ENCODE measurements at places on chromosomes 3 and 15.

- no peak for DNase-seq
Observed at GRCh38 chr3:171249245-171249644, 211.0 kb downstream of the TNIK start.

GRCh38 chr3:47348411-47349154 lies 32.2 kb upstream of the PTPN23 start:
- no peak for DNase-seq

GRCh38 chr3:52820736-52821135 lies 9.7 kb downstream of the ITIH4 start:
- no peak for DNase-seq

GRCh38 chr3:112776000-112776399 lies 70.7 kb downstream of the CD200R1L start:
- no peak for DNase-seq

DNA sequence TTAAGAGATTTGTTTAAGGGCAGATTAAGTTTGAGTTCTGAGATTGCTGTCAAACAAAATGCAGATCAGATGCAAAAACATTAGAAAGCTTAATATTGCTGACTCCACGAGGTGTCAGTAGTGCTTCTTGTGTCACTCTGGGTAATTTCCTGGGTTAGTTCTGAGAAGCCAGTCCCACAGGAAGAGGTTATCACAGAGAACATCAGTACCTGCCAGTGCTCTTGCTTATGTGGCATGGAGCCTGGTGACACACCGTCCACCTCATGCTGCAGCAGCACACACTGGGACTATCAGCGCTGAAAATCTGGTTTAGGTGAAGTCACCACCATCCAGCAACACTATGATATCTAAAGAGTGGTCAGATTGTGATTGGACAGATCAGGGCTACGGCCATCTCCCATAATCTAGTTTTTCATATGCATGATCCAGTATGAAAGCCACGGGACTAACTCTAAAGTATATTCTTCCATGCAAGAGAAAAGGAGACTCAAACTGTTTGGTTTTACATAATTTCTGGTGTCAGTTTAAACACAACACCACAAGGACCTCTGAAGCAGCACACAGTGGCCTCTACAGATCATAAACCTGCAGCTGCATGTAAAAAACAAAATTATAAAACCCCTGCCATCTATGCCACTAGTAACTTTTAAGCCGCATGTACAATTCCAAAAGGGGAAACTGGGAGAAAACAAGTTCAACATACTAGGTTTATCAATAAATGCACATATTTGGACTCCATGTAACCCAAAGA lies 36.1 kb upstream of the MYO5C start:
- peak; percentile 17 for DNase-seq

- no peak for DNase-seq
Observed at GRCh38 chr3:124752051-124752450, 21.8 kb downstream of the UMPS start.

DNA sequence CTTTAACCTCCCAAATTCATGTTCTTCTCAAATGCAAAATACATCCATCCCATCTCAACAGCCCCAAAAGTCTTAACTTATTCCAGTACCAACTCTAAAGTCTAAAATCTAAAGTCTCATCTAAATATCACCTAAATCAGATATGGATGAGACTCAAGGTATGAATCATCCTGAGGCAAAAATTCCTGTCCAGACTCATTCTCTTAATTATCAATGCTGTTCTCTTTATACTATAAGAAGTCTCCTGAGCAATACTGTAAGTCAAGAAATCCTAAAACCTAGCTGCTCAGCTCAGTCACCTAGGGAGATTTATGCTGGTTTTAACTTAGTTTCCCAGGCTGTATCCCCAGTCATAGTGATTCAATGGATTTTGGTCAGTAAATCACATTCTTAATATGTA lies 11.1 kb downstream of the RAD18 start:
- DNase-seq, result no peak

DNA sequence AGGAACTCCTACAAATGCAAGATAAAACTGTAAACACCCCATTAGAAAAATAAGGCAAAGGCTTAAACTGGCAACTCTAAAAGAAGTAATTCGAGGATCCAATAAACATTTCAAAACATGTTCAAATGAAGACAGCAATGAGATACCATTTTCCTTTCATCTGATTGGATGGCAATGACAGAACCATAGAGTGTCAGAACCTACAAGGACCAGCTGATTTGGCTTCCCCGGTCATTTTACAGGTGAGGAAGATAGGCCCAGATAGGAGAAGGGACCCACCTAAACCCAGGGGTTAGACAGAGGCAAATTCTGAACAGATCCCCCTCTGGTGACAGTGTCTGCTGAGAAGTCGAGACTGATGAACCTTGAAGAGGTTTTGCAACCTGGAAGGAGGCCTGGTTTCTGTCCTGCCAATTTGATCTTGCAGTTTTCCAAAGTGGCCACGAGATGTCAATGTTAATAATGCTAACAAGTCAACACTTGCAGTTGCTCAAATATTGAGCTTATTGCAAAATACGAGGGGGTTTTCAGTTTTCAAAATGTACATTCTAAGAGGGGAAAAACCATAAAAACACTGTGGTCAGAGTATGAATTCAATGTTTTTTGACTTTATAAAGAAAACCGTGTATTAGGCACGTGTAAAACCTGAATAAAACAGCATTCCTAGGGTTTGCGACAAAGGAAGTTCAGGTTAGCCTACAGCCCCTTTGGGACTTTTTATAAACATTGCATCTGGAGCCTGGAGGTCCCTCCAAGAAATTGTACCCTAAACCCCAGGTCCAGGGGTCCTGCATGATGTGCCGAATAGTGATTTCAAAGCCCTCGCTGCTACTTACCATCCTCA lies 21.5 kb downstream of the CFAP161 start:
- DNase-seq, result no peak

GRCh38 chr15:86256628-86257027 lies 177.0 kb downstream of the AGBL1 start:
- DNase-seq, result no peak

DNA sequence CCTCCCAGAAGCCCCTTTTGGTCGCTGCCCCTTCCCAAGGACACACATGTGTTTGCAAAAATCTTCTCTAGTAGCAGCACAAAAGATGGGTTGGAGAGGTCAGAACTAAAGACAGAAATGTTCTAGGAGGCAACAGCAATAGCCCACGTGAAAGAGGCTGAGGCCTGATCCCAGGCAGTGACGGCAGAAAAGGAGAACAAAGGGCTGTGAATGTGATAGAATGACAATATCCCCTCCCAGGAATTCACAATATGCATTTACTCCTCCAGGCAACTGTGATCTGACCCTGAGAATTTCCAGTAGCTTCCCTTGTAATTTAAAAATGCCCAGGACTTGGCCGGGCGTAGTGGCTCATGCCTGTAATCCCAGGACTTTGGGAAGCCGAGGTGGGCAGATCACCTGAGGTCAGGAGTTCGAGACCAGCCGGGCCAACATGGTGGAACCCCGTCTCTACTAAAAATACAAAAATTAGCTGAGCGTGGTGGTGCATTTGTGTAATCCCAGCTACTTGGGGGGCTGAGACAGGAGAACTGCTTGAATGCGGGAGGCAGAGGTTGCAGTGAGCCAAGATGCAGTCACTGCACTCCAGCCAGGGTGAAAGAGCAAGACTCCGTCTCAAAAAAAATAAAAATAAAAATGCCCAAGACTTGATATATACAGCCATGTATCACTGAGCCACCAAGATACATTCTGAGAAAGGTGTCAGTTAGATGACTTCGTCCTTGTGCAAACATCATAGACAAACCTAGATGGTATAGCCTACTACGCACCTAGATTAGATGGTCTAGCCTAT lies 43.6 kb upstream of the PIAS1 start:
- no peak for DNase-seq

- DNase-seq, result peak; percentile 76
Observed at GRCh38 chr3:195270817-195271409, at the start of gene XXYLT1. Gene XXYLT1, minus strand, starts transcription at chr3:195271159. Its CDS starts 101 bp downstream, at chr3:195271058.

DNA sequence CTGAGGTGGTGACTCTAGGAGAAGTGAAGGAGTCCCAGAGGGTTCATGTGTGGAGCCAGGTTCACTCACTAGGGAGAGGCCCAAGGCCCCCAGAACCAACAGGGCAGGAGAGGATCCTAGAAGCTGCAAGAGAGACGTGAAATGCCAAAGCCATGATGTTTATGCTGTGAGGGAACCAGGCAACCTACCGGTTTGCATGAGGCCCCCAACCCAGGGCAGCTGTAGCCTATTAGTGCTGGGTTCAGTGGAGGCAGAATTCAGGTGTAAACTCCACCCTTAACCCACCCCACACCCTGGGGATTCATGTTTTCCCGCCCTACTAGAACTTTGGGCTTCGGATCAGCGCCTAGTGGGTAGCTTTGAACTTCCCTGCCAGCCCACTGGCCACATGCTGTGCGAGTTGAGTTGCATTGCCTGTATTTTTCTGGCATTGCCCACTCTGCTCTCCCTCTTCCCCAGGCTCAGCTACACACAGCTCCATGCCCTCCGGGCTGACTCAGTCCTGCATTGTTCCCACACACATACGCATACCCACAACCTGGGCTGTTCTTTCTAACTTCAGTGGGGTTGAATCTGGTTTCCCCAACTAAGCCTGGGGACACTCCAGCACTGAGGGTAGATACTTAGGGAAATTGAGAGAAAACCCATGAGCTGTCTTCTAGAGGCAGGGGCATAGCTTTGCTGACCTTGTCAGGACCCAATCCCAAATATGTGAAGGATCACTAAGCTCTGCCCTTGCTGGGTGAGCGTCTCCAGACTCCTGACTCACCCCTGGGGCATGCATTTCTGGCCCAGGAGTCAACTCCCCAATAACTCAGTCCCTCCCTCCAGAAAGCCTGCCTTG lies 2.0 kb upstream of the ZBTB47 start:
- no peak for DNase-seq

GRCh38 chr3:8538913-8539312 lies 37.3 kb downstream of the LMCD1 start:
- no peak for DNase-seq

DNA sequence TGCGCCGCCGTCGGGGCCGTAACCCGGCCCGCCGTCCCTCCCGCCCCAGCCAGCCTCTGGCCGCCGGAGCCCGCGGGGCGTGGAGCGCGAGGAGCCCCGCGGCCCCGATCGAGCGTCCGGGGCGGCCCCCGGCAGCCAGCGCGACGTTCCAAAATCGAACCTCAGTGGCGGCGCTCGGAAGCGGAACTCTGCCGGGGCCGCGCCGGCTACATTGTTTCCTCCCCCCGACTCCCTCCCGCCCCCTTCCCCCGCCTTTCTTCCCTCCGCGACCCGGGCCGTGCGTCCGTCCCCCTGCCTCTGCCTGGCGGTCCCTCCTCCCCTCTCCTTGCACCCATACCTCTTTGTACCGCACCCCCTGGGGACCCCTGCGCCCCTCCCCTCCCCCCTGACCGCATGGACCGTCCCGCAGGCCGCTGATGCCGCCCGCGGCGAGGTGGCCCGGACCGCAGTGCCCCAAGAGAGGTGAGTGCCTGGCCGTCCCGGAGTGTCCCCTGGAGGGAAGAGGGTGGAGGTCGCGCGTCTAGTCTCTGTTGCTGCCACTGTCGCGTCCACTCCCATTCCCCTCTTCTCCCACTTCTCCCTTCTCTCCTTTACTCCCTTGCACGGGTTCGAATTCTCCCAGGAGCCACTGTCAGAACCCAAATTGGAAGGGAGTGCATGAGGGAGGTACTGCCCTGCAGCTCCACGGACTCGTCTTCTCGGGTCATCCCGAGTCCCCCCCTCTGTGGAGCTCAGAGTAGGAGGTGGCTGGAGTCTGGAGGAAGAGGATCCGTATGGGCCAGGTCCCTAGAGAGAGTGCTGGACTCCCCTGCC lies 585 bp downstream of the CSK start:
- no peak for DNase-seq

DNA sequence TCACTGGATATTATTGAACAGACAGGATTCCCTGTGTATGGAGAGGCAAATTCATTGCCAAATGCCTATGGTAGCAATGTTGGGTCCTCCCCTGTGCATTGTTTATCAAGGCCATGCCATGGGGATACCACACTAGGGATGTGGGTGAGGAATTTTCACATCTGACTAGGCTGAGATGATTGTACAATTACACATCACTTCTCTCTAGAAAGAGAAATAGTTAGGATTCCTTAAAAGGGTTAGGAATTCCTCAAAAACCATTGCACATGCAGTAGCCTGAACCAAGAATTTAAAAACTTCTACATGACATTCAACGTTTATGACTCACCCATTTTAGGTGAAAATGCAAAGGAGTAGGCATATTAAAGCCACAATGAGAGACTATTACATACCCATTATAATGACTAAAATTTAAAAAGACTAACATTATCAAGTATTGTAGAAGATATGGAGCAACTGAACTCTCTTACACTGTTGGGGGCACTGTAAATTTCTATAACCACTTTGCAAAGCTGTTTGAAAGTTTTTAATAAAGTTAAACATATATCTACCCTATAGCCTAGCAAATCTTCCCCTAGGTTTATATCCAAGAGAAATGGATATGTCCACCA lies 175.9 kb downstream of the THRB start:
- DNase-seq, result no peak

DNA sequence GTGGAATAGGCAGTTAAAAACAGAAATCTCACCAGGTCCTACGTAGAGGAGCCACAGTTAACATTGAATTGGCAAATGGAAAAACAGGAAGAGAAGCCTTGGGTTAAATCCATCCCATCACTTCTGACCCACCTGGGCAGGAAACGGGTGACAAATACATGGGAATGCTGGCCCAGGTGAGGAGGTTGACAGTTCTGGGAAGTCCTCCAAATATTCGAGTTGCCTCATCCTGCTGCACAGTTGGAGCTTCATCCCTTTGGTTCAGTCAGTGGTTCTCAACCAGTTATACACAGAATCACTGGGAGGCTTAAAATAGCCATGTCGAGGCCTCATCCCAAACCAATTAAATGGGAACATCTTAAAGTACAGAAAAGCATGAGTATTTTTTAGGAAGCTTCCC lies 5.3 kb downstream of the MYZAP start:
- DNase-seq, result no peak

DNA sequence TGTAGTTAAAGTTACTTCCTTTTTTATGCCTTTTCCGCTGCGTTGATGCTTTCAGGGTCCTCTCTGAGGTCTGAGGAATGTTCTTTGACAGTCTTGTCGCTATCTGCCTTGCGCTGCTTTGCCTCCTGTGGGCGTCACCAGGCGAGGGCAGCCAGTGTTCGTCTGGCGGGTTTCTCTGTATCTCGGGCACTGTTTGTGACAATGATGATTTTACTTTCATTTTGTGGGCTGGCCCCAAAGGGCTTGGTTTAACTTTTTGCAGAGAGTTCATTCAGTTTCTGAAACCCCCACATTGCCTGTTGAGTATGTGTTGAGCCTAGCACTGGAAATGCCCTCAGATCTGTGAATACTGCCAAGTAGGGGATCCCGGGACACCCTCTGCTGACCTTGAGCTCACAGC lies 24.6 kb upstream of the SACM1L start:
- peak; percentile 43 for DNase-seq

DNA sequence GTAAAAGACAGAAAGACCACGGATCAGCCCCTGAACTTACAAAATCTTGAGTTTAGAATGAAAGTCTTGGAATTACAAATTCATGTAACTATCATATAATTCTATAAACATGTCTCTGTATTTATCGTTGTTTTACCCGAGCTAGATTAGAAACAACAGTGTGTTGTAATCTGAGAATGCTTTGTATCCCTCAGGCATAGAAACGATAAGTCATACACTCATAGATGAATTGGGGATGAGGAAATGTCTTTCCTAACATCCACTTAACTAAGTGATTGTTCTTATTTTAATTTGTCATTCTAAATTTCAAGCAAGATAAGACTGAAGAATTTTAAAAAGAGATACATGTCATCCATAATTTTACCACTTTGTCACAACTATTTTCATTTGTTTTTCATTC lies 165.3 kb downstream of the RYR3 start:
- DNase-seq, result no peak

GRCh38 chr3:62981962-62982361 lies 106.7 kb upstream of the CADPS start:
- no peak for DNase-seq

Measured in stimulated activated CD8-positive, alpha-beta memory T cell treated with anti-CD3 and anti-CD28 coated beads, Interleukin-7, amount 100 ng/mL, for 1 hour (primary cell).